Activated naive CD4-positive, alpha-beta T cell treated with Interleukin-2 at 50 U/mL for 16 hours (primary cell): ENCODE measurements at places on chromosomes 5 and 9.

DNA sequence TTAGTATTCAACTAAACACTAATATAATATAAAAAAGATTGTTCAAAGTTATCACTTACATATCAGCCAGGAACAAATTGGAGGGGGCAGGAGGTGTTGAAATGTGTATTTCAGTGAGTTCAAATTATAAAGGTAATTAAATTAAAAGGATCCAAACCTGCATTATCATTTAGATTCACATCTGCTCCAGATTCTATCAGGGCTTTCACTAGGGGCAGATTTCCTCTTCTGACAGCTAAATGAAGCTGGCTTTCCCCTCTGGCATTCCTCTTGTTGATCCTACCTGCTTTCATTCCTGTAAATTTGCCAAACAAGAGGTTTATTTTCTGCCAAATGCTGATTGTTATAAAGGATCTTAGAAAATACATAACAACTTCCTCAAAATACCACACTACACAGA lies 86.3 kb upstream of the GCNT4 start:
- DNase-seq: no peak

- DNase-seq: no peak
These were observed 101.2 kb downstream of the HMHB1 start for GRCh38 chr5:143913008-143913752.

- no peak for DNase-seq
These were observed 15.2 kb downstream of the TMEM171 start for GRCh38 chr5:73135429-73136054.

DNA sequence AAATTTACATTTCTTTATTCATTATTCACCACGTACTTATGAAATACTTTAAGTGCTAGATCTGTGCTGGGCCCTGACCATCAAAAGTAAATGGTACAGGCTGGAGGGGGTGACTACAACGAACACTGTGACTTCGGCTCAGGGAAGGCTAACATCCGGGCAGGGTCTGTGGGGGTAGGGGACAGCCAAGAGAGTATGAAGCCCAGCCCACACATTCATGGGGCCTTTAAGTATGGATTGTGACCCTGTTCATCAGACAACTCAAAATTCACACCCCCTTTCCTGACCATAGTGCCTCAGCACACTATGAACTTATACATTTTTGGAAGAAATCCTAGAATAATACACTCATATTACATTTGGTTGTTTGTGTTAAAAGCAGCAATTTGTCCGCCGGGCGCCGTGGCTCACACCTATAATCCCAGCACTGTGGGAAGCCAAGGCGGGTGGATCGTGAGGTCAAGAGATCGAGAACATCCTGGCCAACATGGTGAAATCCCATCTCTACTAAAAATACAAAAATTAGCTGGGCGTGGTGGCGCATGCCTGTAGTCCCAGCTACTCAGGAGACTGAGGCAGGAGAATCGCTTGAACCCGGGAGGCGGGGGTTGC lies 33.3 kb downstream of the MORN5 start:
- no peak for DNase-seq

- DNase-seq: no peak
These were observed 346.5 kb downstream of the NFIB start for GRCh38 chr9:13967438-13967837.

GRCh38 chr9:4665357-4665756 lies 923 bp downstream of the SPATA6L start:
- no peak for DNase-seq

- no peak for DNase-seq
These were observed 8.7 kb downstream of the FGF1 start for GRCh38 chr5:142677198-142677597.

GRCh38 chr5:130335117-130335516 lies 430.9 kb downstream of the CHSY3 start:
- no peak for DNase-seq

GRCh38 chr9:18331808-18332209 lies 142.1 kb upstream of the ADAMTSL1 start:
- no peak for DNase-seq

GRCh38 chr5:78634634-78635033 lies 13.9 kb downstream of the LHFPL2 start:
- DNase-seq: no peak

- DNase-seq: no peak
These were observed 153.4 kb upstream of the ADRA1B start for GRCh38 chr5:159762921-159763320.

DNA sequence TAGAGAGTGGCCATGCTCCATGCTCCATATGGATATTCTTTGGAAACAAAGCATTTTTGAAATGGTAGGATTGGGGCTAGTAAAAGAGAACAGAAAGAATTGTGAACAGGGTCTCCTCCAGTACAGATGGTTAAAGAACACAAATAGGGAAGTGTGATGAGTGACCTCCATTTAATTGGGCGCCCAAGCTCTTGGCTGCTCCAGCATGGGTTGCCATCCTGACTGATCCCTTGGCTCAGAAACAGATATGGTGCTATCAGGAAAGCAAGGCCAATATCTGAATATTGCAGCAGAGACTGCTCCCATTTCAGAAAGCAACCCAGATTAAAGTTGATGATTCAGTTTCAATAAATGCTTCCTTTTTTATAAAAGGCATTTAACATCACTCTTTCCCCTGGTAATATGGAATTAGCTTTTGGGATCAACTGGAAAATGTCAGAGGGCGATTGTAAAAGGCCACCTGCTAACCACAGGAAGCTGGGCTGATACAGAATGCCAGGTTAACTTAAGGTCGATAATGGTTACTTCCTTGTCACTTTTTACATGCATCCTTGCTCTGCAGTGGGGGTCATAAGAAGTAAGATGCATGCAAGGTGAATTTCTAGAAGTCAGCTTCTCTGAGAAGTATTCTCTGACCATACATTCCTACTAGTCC lies 52.9 kb downstream of the TMC1 start:
- DNase-seq: no peak

- DNase-seq: no peak
These were observed 199.0 kb upstream of the MVB12B start for GRCh38 chr9:126127591-126127990.

DNA sequence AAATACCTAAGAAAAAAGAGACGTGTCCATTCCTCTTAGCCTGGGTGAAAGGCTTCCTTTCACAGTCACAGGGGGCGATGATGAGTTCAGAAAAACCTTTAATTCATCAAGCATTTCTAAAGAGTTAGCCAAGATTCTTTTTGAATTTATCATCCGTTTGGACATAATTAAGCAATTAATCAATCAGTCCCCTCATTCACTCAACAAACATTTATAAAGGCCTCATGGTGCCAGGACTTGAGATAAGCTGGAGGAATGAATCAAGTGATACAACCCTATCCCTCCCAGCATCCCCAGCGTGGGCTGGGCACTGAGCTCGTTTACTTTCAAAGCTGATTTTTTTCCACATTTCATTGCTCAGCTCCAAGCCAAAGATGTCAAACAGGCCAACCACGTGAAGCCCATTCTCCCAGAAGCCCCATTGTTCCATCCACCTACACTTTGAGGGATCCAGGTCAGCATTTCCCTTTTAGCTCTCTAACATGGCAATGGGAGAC lies 140.5 kb downstream of the SLIT3 start:
- no peak for DNase-seq

GRCh38 chr5:172943906-172944305 lies 15.3 kb upstream of the RPL26L1 start:
- no peak for DNase-seq

DNA sequence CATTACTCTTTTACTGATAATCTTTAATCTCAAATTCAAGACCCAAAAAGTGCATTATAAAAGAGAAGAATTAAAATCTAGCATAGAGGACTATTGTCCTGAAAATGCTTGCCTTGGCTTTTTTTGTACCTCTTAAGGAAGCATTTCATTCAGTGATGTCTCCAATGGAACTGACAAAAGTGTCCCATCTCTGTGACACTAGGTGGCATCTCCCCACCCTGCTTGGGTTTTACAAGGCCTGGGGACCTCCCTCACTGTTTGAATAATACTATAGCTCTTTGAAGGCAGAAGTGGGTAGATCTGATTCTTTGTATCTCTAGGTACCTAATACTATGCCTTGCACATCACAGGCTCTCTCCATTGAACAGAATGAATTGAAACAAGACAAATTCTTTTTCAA lies 180.6 kb downstream of the EPB41L4A start:
- no peak for DNase-seq

- DNase-seq: no peak
These were observed 54.7 kb downstream of the GLDC start for GRCh38 chr9:6590772-6591384.

DNA sequence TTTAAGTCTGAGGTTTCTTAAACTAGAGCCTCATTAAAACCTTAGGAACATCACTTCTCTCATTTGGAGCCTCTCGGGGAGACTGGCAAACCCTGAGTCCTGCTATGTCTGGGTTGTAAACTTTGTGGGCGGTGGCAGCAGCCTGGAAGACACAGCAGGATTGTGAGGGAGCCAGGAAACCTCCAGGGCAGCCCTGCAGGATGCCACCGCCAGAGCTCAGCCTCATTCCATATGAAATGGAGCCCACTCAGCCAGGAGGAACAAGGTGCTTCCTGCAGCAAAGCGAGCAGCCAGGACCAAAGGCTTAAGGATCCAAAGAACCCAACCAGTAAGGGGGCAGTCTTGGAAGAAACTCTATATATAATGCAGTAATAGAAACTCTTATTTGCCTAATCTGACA lies 37.9 kb upstream of the IDNK start:
- DNase-seq: no peak

DNA sequence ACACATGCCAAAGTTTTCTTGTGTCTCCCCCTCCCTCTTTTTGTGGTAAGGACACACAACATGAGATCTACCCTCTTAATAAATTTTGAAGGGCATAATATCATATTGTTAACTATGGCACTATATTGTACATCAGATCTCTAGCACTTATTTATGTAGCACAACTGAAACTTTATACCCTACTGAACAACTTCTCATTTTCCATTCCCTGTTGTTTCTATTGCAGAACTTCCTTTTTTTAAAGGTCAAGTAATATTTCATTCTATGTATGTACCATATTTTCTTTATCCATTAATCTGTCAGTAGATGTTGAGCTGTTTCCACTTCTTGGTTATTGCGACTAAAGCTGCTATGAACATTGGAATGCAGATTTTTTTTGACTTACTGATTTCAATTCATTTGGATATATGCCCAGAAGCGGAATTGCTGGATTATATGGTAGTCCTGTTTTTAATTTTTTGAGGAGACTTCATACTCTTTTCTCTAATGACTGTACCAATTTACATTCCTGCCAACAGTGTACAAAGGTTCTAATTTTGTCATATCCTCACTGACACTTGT lies 305.3 kb downstream of the PRR16 start:
- no peak for DNase-seq

DNA sequence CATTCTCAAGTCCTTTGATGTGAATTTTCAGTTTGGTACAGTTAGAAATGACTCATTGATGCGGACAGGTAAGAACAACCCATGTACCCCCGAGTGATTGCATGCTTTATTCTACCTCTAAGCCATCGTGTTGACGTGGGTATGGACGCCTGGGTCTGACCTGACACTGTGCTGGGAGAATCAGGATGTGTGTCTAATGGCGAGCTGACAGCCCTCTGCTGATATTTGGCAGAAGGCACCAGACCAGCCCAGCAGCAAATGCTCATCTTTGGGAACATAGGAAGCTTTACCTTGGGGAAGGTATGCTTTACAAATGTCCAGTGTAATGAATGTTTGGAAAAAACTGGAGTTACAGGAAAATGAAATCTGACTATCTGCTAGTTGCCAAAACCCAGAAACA lies 20.1 kb downstream of the SLC46A2 start:
- no peak for DNase-seq
